ENCODE measurements at places on chromosomes 2 and 18. TPM values are rescaled to one million over a fixed set of nuclear protein-coding genes. Genes with fewer than 3 reads are reported as not detected.

GRCh38 chr18:56645415-56646016 is 5.6 kb upstream of the WDR7 start:
- DNase-seq: no peak

DNA sequence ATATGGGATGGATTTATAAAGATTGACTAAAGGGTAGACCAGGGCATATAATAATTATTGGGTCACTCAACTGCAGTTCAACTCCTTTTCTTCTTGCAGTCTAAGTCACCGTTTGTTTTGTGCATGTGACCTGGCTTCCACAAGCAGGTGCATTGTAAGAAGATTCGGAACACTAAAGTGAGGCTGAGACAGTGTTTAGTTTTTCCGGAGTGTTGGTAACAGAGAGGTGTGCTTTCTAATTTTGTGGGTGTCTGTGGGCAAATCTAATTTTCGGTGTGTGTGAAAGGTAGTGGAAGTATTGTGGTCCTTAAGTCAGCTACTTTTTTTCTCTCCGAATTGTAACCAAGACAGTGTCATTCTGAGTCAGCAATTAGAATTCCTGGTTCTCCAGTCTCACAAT is 184.5 kb downstream of the CDH19 start:
- no peak for DNase-seq

The SERPINB12 gene
- not detected for polyA plus RNA-seq

DNA sequence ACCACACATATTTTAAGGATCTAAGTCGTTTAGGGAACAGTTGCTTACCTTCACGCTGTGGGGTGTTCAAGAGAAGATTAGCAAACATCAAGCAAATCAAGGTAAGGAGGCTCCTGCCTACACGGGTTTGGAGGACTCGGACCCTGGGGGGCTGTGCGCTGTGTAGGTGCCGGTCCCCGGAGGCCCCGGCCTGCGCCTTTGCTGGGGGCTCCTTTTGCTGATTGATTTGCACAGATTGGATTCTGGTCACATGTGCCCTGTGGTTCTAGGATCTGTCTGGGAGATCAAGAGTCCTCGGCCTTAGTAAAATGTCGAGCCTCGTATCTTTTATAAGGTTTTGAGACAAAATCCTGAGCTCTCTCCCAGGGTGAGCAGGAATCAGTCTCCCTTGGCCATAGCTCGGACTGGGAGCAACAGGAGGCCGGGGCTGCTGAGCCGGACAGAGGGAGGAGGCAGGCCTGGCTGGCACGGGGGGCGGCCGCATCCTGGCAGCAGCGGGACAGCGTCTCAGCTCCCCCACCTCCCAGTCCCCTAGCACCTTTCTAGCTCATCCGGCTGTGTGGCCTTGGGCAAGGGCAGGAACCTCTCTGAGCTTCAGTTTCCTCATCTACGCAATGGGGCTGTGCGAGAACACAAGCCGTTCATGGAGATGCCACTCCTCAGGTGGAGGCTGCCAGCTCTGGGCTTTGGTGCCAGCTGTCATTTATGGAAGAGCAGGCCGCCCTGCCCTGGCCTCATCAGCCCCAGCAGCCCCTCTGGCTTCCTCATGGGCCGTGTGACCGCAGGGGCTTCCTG is 147.2 kb downstream of the MBP start:
- peak; percentile 40 for DNase-seq

The POLE4 gene
- 16.7 TPM for polyA plus RNA-seq

GRCh38 chr2:19577723-19578122 is 219.3 kb upstream of the OSR1 start:
- no peak for DNase-seq

DNA sequence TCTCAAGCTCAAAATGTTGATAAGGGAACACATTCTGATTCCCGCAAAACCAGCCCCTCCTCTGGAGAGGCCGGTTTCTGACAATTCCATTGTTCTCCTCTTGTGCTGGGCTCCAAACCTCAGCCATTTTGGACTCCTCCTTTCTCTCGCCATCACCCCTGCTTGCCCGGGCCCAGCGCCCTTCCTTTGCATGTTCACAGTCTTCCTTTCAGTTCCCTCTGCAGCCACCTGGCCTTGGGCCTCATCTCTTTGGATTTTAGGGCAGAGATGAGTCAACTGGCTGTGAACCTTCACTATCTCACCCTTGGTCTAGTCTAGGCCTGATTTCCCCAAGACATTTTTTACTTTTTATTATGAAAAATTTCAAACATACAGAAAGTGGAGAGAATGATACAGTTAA is 155.9 kb upstream of the MAP3K20 start:
- DNase-seq: no peak

DNA sequence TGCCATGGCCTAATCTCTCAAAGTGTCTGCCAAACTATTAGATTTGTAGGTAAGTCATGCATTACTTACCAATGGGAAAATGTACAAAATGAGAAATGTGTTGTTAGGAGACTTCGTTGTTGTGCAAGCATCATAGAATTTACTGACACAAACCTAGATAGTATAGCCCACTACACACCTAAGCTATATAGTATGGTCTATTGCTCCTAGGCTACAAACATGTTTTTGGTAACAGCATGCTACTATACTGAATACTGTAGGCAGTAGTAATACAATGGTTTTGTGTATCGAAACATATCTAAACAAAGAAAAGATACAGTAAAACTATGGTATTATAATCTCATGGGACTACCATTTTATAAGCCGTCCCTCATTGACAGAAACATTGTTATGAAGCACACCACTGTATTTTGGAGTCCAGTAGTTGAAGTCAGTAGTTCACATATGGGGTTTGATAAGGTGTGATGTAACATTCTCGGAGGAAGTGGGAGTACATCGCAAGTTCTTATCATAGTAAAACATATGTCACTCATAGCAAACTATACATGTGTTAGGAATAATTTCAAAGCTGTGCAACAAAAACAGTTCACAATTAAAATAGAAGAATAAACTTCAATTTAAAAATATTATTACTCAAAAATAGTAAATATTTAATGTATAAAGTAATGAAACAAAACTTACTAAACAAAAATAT is 12.0 kb upstream of the GTF2A1L start:
- no peak for DNase-seq
